ENCODE measurements at places on chromosomes 5 and 9. TPM values are rescaled to one million over a fixed set of nuclear protein-coding genes. Genes with fewer than 3 reads are reported as not detected.

The CCL19 gene
- not detected for total RNA-seq

The GIN1 gene
- 6.2 TPM for total RNA-seq

The PRUNE2 gene
- 67.7 TPM for total RNA-seq

The C5orf52 gene
- total RNA-seq, result not detected

The BTNL3 gene
- total RNA-seq, result not detected

The GFPT2 gene
- 47.6 TPM for total RNA-seq

The LRRC19 gene
- total RNA-seq, result not detected

The SARDH gene
- total RNA-seq, result 9.6 TPM

The CDH9 gene
- not detected for total RNA-seq

The TMEM215 gene
- not detected for total RNA-seq

The SPATA31E1 gene
- total RNA-seq, result not detected

The PDCD1LG2 gene
- 22.4 TPM for total RNA-seq

The PCDHA1 gene
- total RNA-seq, result not detected

The PCDHGA9 gene
- total RNA-seq, result 2.1 TPM

The SPATA31C1 gene
- not detected for total RNA-seq

The SPARC gene
- 869 TPM for total RNA-seq

The SPINK4 gene
- total RNA-seq, result not detected

The MSMP gene
- not detected for total RNA-seq

The INSL4 gene
- not detected for total RNA-seq

The IL17B gene
- 0.38 TPM for total RNA-seq
